ENCODE measurements at places on chromosomes 6 and 20. TPM values are rescaled to one million over a fixed set of nuclear protein-coding genes. Genes with fewer than 3 reads are reported as not detected.

Gene SLC22A3
- 22.6 TPM for total RNA-seq

GRCh38 chr20:32365564-32365963, 7.4 kb downstream of the ASXL1 start:
- no peaks in the 10 kb centered on the region for H3K27me3 ChIP-seq
- H3K36me3 ChIP-seq, result no peaks in the 10 kb centered on the region
- H3K4me1 ChIP-seq, result peaks cover 8% of the 10 kb centered on the region
- H3K4me3 ChIP-seq, result no peak overlapping the region

GRCh38 chr6:81838724-81839426, 86.4 kb upstream of the TENT5A start:
- H3K27ac ChIP-seq, result no peak overlapping the region
- DNase-seq, result no peak
- H3K36me3 ChIP-seq, result no peaks in the 10 kb centered on the region
- no peaks in the 10 kb centered on the region for H3K4me1 ChIP-seq

Gene KCTD20
- total RNA-seq, result 31.0 TPM

GRCh38 chr6:30640481-30640880, 6.5 kb upstream of the C6orf136 start:
- H3K36me3 ChIP-seq, result no peaks in the 10 kb centered on the region
- H3K4me1 ChIP-seq, result no peaks in the 10 kb centered on the region
- no peak overlapping the region for H3K27ac ChIP-seq
- no peak overlapping the region for H3K4me3 ChIP-seq
